Hepatocyte (in vitro differentiated cells): ENCODE measurements at places on chromosomes 4 and X.

DNA sequence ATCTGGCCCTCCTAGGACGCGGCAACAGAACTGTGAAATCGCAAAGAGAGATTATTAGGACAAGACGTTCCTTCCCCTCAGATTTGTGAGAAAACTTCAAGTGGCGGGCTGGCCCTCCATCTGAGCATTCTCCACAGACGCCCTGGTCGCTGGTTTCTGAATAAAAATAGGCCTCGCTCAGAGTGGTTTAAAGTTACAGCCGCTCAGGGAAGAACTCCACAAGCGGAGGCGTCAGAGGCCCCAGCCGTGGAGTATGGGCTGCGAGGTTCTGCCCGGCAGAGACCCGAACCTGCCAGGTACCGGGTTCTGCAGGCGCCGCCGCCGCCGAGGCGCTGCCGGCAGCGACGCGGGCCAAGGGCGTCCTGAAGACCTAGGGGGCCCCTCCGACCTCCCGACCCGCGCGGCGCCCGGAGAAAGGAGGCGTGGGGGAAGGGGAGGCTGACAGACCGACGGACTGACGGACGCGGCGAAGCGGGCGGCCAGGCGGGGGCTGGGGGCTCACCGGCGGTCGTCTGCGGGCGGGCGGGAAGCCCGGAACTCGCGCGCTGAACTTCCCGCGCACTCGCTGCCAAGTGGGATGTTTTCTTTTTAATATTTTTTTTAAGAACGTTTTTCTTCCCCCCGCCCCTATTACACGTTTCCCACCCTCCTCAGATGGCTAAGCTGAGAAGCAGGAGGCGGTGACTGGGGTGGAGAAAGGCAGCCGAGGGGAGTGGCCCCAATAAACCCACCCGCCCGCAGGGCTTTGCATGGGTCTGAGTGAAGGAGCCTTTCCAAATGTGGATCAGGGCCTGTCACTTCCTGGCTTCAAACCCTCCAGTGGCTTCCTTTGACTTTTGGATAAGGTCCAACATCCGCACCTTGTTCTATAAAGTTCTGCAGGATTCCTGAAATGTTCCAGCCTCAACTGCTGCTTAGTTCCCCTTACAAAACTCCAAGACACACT is at the start of gene PABPC4L:
Gene PABPC4L, minus strand, starts transcription at position 574 of the 946 bp plus-strand sequence. CDS start 770 bp downstream, outside the sequence.
- H3K4me1 ChIP-seq: no peaks in the 10 kb centered on the region
- H3K4me3 ChIP-seq: peak within 1 kb of the TSS; percentile 36
- H3K27ac ChIP-seq: peak within 1 kb of the TSS; percentile 75
- H3K27me3 ChIP-seq: no peaks in the 10 kb centered on the region
- H3K36me3 ChIP-seq: no peaks in the 10 kb centered on the region
- peak; percentile 57 for DNase-seq

- no peaks in the 10 kb centered on the region for H3K4me1 ChIP-seq
- H3K27me3 ChIP-seq: no peaks in the 10 kb centered on the region
- no peaks in the 10 kb centered on the region for H3K36me3 ChIP-seq
Measured at GRCh38 chrX:31658360-31658759, 586.5 kb upstream of the FTHL17 start.

GRCh38 chr4:164706675-164707074 is 47.3 kb upstream of the SMIM31 start:
- H3K27ac ChIP-seq: no peak overlapping the region
- no peaks in the 10 kb centered on the region for H3K36me3 ChIP-seq
- H3K4me3 ChIP-seq: no peak overlapping the region
- H3K27me3 ChIP-seq: no peaks in the 10 kb centered on the region
- no peak for DNase-seq
- H3K4me1 ChIP-seq: no peaks in the 10 kb centered on the region

- no peak for DNase-seq
- no peaks in the 10 kb centered on the region for H3K36me3 ChIP-seq
- no peak overlapping the region for H3K4me3 ChIP-seq
- H3K27me3 ChIP-seq: no peaks in the 10 kb centered on the region
Measured at GRCh38 chr4:106659371-106659770, 290.8 kb upstream of the GIMD1 start.

GRCh38 chr4:120266602-120267001 is 200.0 kb upstream of the MAD2L1 start:
- H3K4me1 ChIP-seq: no peaks in the 10 kb centered on the region
- no peaks in the 10 kb centered on the region for H3K36me3 ChIP-seq
- no peak overlapping the region for H3K27ac ChIP-seq
- no peaks in the 10 kb centered on the region for H3K27me3 ChIP-seq
- no peak overlapping the region for H3K4me3 ChIP-seq

- no peaks in the 10 kb centered on the region for H3K36me3 ChIP-seq
- H3K27ac ChIP-seq: peak overlapping the region; percentile 28
- H3K4me3 ChIP-seq: no peak overlapping the region
- peaks cover 59% of the 10 kb centered on the region for H3K4me1 ChIP-seq
Measured at GRCh38 chr4:38084877-38085711, 124.9 kb downstream of the PTTG2 start.

DNA sequence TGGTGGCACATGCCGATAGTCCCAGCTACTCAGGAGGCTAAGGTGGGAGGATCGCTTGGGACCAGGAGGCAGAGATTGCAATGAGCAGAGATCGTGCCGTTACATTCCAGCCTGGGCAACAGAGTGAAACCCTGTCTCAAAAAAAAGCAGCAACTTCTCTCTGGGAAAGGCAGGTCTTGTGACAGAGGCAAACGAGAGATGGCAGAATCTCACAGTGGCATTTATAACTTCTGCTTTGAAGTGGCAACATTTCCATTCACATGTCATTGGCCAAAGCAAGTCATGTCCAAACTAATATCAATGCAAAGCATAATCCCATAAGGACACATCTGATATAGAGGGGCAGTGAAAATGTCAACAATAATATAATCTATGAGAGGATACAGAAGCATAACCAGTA is 79.8 kb downstream of the PPEF2 start:
- no peak for DNase-seq
- no peak overlapping the region for H3K27ac ChIP-seq
- H3K4me3 ChIP-seq: no peak overlapping the region
- H3K36me3 ChIP-seq: no peaks in the 10 kb centered on the region
